Putamen (tissue), 1 donor: ENCODE measurements at places on chromosomes 4 and X.

- no peak for DNase-seq
Measured at GRCh38 chrX:106933538-106933961, 13.3 kb downstream of the CLDN2 start.

DNA sequence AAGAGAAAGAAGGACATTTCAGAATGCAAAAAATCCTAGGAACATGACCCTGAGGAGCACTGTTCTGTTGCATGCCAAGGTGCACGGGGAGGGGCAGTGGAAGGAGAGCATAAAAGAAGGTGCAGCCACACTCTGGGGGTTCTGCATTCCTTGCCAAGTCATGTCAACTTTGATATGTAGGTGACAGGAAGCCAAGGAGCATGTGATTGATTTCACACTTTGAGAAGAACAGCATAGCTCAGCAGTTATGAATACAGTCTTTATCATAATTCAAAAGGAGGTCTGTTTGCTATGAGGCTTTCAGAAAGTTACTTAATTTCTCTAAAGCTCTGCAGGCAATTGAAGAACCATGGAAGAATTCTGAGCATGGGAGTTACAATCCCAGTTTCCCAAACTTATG lies 50.6 kb downstream of the SCFD2 start:
- no peak for DNase-seq

- no peak for DNase-seq
Measured at GRCh38 chrX:13220916-13221315, 98.9 kb downstream of the ATXN3L start.

GRCh38 chr4:126897038-126897437 lies 735.7 kb upstream of the INTU start:
- DNase-seq, result no peak

DNA sequence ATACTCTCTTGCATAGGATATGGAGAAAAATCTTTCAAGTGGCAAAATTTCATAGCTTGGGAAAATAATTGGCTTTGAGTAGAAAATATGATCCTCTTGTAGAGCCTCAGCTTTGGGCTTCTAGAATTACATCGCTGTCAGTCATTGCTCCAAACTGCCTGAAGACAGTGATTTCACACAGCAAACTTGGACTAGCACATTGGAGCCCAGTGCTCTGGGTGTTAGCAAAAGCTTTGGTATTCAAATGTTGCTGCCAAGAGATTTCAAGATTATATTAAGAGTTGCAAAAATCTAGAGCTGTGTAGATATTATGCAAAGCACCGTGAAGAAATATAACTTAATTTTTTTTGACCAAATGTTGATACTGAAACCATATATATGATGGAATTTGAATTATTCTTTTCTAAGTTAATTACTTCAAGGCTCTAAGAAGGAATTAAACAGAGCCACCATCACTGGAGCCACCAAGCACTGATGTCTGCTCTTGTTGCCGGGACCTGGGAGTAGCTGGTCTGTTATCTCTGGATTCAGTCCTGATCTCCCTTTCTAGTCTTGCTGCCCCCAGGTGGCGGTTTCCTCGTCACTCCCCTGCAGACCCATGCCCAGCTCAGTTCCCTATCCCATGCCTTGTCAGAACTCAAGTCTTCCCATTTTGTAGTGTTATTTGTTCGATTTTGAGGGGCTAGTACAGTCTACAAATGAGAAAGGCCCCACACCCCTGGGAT lies 260.7 kb upstream of the SFRP2 start:
- no peak for DNase-seq

GRCh38 chr4:17580969-17581368 lies 4.0 kb downstream of the LAP3 start:
- no peak for DNase-seq

GRCh38 chr4:70559924-70560323 lies 32.1 kb upstream of the AMBN start:
- no peak for DNase-seq

- no peak for DNase-seq
Measured at GRCh38 chrX:106612393-106612763, 600 bp downstream of the RADX start.

- no peak for DNase-seq
Measured at GRCh38 chr4:90349636-90350035, 222.4 kb downstream of the CCSER1 start.

DNA sequence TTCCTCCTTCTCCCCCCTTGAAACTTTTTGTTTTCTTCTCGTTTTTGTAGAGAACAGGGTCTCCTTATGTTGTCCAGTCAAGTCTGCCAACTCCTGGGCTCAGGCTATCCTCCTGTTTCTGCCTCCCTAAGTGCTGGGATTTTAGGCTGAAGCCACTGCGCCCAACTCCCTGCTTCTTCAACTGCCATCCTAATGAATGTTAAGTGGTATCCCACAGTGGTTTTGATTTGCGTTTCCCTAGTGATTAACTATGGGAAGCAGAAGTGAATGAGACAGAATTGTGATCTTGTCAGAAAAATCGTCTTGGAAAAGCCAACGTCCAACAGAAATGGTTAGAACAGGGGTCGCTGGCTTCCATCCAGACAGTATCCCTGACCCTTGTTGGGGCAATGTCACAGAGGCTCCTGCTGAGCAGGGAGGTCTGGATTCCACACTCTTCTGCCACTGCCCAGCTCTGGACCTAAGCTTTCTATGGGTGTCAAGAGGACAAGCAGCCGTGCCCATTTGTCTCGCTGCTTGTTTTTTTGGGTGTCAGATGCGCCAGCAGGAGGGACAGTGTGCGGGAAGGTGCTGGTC lies 869 bp upstream of the ADD1 start:
- peak; percentile 41 for DNase-seq

GRCh38 chr4:14583752-14584151 lies 418.5 kb upstream of the CPEB2 start:
- no peak for DNase-seq

- no peak for DNase-seq
Measured at GRCh38 chr4:122065915-122066314, 86.2 kb upstream of the BLTP1 start.

DNA sequence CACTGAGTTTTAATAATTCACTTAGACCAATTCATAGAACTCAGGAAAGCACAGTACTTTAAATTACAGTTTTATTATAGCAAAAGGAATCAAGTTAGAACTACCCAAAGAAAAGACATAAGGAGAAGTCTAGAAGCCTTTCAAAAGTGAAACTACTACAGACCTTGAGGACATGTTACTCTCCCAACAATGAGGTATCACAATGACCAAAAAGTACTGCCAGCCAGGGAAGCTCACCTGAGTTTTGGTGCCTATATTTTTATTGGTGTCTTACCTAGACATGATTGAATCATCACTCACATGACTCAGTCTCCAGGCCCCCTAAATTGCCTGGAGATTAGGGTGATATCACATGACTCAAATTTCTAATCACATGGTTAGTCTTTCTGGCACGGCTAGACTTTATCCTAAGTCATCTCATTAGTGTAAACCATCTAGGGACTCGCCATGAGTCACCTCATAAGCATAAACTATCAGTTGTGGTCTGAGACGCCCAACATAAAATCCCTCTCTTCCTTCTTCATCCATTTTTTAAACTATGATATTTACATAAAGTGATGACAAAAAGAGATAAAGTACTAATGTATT lies 372.3 kb downstream of the TMA16 start:
- DNase-seq, result no peak

DNA sequence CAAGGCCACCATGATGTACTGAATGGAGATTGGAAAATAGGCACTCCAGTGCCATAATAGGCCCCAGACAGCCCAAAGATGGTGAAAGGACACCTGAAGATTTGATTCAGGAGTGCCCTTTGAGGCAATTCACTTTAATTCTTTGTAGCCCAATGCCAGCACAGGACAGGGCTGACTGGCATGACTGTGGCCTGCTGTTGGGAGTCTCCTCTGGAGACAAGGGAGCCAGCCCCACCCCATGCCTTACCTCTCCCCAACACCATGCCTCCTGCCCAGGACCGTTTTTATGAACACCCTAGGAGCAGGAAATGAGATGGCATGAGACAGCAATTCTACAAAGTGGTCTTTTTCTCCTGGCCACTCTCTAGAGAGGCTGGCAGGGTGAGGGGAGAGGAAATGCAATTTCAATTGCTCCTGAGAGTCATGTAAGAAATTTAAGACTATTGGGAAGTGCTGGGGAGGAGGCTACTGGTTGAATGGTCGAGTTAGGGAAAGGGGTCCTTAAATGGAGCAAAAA lies 94.2 kb upstream of the MAMLD1 start:
- no peak for DNase-seq

DNA sequence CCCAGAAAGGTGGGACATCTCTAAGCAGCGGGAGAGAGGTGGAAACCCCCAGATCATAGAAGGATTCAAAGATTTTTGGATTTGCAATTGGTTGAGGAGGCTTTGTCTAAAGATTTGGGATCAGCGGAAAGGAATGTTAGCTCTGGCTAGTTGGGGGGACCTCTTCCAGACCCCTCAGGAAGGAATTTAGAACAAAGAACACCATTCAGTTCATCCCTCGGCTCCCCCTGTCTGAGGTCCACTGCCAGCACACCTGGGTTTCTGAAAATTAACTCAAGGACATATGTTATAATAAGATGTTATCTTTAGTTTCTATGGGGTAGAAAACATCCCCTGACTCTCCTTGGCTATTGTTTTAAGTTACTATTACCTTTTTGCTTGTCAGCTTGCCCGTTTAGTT lies 163.6 kb downstream of the CEP135 start:
- no peak for DNase-seq

DNA sequence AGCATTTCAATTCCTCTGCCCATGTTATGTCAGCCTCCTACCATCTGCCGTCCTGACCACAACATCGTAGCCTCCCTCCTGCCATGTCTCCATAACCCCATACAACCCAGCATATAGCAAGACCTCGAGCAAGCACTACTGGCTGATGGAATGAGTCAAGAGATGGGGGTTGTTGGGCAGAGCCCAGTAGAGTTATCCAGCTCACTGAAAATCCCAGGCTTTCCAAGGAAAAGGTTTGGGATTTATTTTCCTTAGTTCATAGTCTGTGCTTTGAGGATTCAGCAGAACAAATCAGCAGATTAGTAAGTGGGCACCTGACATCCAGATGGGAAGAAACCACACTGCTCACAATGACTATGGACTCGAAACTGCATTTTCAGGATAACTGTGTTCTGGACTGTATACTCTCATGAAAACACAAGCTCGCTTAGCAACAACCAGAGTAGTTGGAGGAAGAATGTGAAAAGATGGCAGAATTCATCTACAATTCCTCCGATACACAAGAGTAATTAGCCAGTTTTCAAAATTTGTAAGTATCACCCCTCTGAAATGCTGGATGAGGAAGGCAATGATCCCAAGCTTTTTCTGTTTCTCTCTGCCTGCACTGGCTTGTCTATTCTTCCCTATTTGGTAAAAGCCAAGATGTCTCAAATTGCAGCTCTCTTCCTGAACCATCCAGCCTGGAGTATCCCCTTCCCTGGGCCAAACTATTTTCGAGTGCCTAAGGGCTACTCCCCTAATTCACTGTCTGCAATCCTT lies 186.2 kb upstream of the TBL1X start:
- no peak for DNase-seq

DNA sequence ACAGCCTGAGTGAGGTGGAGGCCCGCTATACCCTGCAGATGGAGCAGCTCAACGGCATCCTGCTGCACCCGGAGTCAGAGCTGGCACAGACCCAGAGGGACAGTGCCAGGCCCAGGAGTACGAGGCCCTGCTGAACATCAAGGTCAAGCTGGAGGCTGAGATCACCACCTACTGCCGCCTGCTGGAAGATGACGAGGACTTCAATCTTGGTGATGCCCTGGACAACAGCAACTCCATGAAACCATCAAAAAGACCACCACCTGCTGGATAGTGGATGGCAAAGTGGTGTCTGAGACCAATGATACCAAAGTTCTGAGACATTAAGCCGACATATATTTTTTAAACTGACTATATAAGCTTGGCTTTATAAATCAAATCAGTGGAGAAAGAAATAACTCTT lies 73.3 kb upstream of the HHIP start:
- no peak for DNase-seq

- no peak for DNase-seq
Measured at GRCh38 chrX:35380808-35381700, 417.1 kb upstream of the MAGEB16 start.

GRCh38 chr4:101695176-101695575 lies 95.4 kb upstream of the BANK1 start:
- DNase-seq, result no peak

DNA sequence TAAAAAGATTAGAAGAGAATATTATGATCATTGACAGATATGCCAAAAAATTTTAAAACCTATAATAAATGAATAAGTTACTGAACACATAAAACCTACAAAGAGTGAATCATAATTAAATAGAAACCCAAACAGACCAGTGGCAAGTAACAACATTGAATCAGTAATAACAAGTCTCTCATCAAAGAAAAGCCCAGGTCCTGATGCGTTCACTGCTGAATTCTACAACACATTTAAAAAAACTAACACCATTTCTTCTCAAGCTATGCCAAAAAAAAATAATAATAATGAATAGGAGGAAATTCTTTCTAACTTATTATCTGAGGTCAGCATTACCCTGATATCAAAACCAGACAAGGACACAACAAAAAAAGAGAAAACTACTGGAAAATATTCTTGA lies 30.6 kb downstream of the ACTRT1 start:
- no peak for DNase-seq

- DNase-seq, result no peak
Measured at GRCh38 chr4:26884486-26884988, 23.9 kb downstream of the STIM2 start.

- no peak for DNase-seq
Measured at GRCh38 chr4:154019811-154020210, 230.9 kb upstream of the SFRP2 start.

- DNase-seq, result no peak
Measured at GRCh38 chrX:112614640-112615039, 65.1 kb downstream of the LHFPL1 start.

- DNase-seq, result no peak
Measured at GRCh38 chr4:167428156-167428555, 193.9 kb upstream of the SPOCK3 start.

DNA sequence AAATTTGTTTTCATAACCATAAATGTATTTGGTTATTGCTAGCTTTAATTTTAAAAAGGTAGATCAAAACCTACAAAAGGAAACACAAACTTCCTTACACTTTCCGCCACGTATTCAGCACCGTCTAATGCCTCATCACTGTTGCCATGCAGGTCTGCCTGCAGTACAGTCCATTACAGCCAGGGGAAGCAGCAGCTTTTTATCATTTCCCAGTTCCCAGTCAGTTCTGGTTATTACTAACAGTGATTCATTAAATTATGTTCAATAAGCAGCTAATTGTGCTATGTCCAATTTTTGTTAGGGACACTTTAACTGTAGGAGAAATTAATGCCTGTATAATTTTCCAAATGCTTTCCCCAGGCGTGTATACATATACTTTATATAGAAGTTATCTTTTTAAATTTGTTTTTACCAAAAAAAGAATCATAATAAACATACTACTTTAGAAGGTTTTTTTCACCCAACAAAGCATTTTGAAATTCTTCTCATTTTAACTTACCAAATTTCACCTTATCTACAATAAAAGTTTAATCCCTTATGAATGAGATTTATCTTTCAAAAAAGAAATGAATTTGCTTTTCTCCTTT lies 93.3 kb downstream of the ANXA3 start:
- DNase-seq, result no peak

GRCh38 chr4:57055886-57056285 lies 54.3 kb downstream of the IGFBP7 start:
- peak; percentile 36 for DNase-seq
